ENCODE measurements at places on chromosomes 2 and 18. TPM values are rescaled to one million over a fixed set of nuclear protein-coding genes. Genes with fewer than 3 reads are reported as not detected.

The EGR4 gene
- 0.28 TPM for total RNA-seq

The SPATS2L gene
- total RNA-seq, result 126 TPM

The NYAP2 gene
- not detected for total RNA-seq

The ITGA6 gene
- total RNA-seq, result 44.9 TPM

The CAPN10 gene
- 15.9 TPM for total RNA-seq

The C1QL2 gene
- total RNA-seq, result 0.18 TPM
